ENCODE measurements at places on chromosomes 2 and 18.

DNA sequence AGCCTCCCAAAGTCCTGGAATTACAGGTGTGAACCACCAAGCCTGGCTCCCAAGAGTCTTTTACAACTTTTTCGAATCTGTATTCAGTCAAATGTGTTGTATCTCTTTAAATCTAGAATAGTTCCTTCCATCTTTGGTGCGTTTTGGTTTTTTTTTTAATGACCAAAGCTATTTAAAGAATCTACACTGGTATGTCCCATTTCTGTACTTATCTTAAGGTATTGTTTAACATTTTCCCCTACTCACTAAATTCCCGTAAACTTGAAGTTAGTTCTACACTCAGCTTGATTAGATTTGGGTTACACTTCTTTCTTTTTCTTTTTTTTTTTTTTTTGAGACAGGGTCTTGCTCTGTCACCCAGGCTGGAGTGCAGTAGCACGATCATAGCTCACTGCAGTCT is 63.8 kb downstream of the TMEM237 start:
- no peak for DNase-seq

- DNase-seq = no peak
These were observed 44.3 kb downstream of the L3MBTL4 start for GRCh38 chr18:6370410-6370809.

- no peak for DNase-seq
These were observed 56.6 kb downstream of the ACOXL start for GRCh38 chr2:110788976-110789375.

DNA sequence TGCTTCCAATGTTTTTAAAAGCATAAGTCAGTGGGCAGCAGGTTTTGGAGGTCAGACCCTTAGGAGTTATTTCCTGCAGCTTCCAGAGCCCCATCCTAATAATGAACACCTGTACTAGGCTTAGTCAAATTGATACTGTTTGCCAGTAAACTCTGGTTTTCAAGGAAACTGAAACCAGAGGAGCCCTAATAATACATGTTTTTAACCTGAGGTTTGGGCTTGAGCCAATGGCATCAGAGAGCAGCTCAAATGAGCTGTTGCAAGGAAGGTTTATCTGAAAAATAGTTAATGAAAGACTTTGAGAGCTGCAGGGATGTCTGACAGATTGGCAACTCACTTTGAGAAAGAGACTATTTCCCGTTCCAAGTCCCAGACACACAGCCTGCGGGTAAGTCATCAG is 54.6 kb downstream of the DCC start:
- no peak for DNase-seq

DNA sequence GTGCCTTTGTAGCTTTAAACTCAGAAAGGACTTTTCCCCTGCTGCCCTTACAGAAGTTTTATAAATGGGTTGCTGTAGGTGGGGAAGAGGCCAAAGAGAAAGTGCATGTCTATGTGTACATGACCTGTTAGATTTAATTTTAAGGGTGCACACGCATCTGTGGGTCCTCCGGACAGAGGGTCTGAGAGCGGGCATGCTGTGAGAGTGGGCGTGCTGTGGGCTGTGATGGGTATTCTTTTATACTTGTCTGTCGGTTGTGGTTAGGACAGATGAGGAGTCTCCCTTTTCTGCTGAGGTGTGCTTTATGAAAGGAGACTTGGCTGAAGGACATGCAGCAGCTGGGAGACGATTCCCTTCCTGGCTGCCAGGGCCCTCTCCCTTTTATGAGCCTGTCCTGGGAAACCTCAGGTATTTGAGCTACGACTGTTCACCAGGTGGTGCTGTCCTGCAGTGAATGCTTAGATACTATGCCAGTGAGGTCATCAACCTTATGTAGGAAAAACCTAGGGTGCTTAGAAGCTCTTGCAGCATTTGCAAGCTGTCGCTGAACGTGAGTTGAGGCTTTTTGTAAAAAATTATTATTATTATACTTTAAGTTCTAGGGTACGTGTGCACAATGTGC is 67.5 kb downstream of the TANC1 start:
- no peak for DNase-seq

DNA sequence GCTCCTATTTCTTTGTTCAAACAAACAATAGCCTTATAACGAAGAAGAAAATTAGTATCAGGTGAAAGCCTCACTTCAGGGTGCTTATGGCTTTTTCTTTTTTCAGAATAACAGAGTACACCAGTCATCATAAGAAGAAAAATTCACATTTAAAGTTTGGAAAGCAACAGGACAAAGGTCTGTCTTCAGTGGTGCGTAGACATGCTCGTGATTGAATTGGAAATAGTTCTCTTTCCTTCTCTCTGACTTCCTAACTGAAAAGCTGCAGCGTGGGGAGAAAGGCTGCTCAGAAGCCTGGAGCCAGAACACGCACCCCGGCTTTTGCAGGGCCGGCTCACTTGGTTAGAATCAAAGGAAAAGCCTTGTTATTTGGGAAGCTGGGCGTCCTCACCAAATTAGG is 127.6 kb upstream of the ZNF516 start:
- no peak for DNase-seq

DNA sequence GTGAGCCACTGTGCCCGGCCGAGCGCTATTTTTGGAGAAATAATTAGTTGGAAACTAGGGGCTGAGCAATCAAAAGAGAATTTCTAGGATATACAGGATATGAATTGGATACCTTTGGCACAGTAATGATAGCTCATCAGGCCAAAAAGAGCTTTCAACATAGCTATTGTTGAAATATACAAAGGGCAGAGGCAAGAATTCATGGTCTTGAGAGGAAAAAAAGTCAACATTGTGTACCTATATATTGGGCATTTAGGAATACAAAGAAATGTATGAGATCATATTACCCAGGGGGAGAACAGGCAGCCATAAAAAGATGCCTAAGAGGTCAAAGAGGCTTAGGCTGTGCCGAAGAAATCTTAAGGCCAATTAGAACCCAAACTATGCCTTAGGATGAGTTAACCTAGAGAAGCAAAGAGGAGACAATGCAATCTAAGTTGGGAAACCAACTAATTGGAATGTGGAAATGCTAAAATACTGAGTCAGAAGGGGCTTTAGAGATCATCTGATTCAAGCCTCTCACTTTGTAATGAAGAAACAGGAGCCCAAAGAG is 99.0 kb downstream of the RBBP8 start:
- DNase-seq = no peak

- DNase-seq = no peak
These were observed 206.7 kb downstream of the MGAT5 start for GRCh38 chr2:134460583-134460998.

GRCh38 chr18:2547477-2548087 is 23.7 kb downstream of the METTL4 start:
- no peak for DNase-seq

DNA sequence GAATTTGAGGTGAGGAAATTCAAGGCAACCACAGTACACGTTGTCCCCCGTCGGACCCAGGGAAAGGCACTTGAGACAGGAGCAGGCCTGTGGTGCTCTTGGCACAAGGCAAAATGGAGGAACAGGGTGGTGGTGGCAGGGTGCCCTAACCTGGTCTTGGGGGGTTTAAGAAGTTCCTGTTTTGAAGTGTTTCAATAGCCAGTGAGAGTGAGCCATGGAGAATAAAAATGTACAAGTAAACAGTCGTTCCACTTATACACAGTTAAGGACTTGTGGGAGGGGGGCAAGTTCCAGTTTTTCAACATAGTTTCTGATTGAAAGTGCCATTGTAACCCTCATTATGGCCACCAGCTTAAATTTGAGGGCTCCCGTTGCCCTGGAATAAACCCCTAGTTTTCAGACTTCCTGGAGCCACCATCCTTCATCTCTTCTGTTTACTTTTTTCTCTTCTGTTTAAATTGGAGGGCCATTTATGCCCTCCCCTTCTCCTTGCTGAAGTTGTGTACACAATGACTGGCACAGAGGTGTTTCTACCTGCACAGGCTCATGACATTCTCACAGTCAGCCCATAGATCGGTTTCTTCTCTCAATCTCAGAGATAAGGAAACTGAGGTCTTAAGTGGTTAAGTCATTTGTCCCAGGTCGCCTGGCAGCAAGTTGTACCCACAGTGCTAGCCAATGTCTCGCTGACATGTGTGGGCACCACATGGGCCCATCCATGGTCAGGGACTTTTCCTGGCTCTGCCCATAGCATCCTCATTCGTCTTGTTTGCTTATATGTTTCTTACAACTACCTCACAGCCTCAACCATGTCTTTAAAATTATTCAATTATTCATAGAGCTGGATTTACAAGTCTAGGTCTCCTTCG is 66.0 kb upstream of the ST3GAL5 start:
- no peak for DNase-seq
